ENCODE measurements at places on chromosomes 11 and 22.
A peak's percentile ranks its signal among the peaks of the same experiment; 100 is the strongest.

GRCh38 chr11:73334384-73335203, 26.5 kb downstream of the ARHGEF17 start:
- no peak for DNase-seq

DNA sequence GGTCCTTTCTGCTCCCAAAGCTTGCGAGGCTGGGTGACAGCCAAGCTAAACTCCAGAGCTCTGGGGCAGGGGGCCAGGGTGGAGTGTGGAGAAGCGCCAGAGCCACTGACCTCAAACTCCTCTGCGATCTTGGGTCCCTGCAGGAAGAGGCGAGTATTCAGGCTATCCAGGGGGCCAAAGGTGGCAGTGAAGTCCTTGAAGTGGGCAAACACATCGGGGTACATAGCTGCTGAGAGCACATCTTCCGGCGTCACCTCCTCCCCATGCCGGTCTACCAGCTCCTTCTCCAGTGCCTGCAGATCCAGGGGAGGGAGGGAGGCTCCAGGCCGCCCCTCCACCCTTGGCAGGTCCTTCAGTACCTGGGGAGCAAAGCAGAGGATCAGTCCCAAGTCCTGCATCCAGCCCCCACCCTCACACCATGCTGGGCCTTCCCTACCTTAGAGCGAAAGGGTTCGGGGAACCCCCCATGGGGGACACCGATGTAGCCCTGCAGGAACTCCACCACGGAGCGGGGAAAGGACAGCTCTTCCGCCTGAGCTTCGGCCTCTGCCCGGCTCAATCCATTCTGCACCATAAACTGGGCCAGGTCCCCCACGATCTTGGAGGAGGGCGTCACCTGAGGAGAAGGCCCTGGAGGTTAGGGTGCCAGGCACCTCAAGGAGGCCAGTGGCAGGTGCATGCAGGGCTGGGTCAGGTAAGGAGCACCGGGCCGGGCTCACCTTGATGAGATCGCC, 6.4 kb downstream of the RCE1 start:
- peak; percentile 18 for DNase-seq

- peak; percentile 3 for DNase-seq
Measured at GRCh38 chr11:44623731-44624491, 58.4 kb downstream of the CD82 start.

DNA sequence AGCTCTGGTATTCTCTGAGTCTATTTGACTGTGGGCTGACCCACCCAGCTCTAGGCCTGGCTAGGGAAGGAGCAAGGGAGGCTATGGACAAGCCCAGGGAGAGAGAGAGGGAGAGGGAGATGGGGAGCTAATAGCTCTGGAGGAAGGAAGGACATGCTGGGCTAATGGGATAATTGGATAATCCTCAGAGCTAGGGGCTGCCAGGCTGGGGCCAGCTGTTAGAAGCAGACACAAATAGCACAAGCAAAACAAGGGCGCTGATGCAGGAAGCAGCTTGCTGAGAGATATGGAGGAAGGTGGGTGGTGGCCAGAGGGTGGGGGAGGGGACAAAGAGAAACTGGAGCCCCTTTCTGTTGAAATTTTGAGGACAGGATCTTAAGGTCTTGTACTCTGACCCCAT, 23.2 kb downstream of the ADORA2A start:
- DNase-seq = no peak

- peak; percentile 67 for DNase-seq
Measured at GRCh38 chr11:45655347-45655756, 10.1 kb downstream of the CHST1 start.

DNA sequence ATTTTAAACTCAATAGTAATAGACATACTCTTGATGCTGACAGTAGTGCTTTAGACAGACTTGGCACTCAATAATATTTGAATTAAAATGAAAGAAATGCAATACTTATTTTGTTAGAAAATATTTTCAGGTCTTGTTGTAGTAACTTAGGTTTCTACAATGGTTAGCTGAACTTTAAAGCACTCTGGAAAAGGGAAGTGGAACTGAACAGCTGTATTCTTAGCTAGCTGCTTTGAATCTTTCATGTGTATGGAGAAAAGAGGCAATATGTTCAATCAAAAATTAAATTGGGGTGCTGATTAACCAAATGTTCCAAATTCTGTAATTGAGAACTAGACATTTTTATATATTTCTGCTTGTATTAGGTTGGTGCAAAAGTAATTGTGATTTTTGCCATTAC, 517.9 kb upstream of the RAG2 start:
- DNase-seq = no peak

DNA sequence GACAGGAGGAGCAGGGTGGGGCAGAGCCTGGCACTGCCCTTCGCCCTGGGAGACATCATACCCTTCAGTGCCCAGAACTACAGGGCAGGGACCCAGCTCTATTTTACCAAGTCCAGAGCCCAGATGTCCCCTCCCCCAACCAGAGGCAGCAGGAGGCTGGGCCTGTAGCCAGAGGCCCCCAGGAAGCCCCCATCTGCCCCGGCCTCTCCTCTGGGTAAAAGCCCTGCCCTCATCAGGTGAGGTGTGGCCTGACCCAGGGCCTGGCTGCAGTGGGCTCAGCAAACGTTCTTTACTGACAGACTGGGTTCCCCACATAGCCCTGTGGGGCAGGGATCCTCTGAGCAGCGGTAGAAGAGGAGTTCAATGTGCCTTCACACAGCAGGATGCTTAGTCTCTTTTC, 51.8 kb upstream of the SLC22A12 start:
- DNase-seq = no peak

- DNase-seq = no peak
Measured at GRCh38 chr11:20029193-20029592, 131.1 kb downstream of the DBX1 start.

GRCh38 chr22:46180370-46181137, 30.2 kb downstream of the PPARA start:
- no peak for DNase-seq

DNA sequence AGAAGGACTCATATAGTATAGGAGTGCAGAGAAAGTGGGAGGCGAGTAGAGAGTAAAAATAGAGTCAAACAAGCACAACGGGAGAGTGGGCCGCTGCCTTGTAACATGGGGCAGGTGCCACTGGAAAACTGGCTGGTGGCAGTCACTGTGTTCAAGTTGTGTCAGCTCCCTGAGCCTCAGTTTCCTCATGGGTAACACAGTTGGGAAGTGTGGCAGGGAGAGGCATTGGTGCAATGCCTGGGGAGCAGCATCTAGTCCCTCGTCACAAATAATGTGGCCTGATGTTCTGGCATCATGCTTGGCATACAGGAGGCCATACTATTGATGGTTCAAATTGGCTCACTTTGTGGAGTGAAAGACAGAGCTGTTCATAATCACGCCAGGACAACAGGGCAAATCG, 78.9 kb upstream of the SPON1 start:
- DNase-seq = no peak

DNA sequence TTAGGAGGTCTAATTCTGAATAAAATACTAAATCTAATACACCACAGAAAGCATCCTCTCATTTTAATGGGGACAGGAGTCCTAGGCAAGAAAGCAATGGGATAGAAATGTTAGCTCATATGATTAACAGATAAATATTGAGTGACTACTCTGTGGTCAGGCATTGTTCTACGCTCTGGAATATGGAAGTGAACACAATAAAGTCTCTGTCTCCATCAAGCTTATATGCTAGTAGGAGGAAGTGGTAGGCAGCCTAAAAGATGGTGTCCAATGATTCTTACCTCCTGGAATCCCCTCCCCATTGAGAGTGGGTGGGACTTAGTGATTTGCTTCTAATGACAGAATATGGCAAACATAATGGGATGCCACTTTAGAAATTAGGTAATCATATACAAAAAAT, 160.3 kb upstream of the PDGFD start:
- DNase-seq = no peak

DNA sequence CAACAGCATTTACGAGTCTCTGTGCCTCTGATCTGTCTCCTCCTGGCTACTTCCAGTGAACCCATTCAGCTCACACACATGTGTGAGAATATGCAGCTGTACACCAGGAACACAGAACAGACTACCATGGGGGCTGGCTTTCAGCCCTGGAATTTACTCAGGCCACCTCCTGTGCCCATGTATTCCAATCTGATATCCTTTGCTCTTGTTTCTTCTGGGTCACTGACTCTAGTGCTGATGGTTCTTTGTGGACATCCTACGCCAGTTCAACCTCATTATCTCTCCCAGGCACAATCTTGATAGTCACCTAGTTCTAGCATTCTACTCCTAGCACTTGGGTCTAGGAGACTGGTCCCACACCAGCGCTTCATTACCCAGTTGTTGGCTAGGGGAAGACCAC, 23.0 kb upstream of the ZC3H12C start:
- DNase-seq = no peak

- no peak for DNase-seq
Measured at GRCh38 chr11:100806296-100806695, 119.2 kb downstream of the ARHGAP42 start.

DNA sequence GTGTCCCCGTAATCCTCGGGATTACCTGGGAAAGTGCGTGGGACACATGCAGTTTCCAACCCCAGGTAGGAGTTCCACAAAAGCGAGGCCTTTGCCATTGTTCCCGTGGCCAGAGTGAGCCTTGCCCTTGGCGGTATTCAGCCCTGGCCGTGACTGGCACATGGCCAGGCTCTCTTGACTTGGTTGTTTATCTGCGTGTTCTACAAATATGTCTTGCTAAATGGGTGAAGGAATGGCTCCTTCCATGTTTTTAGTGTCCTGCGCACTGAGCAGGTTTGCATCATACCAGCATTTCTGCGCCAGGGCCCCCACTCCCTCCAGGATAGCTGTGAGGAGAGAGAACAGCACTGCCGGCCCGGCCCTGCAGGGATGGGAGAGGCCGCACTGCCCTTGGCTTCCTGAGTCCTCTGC, 20.0 kb downstream of the POLR3H start:
- DNase-seq = no peak

DNA sequence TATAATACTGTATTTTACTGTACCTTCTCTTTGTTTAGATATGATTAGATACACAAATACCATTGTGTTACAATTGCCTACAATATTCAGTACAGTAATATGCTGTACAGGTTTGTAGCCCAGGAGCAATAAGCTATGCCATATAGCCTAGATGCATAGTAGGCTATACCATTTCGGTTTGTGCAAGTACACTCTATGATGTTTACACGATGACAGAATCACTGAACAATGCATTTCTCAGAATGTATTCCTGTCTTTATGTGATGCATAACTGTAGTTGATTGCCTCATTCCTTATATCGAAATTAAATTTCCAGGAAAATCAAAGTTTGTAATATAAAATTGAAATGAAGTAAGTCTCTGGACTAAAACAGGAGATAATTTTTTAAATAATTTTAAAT, 49.3 kb upstream of the OR5P2 start:
- no peak for DNase-seq

DNA sequence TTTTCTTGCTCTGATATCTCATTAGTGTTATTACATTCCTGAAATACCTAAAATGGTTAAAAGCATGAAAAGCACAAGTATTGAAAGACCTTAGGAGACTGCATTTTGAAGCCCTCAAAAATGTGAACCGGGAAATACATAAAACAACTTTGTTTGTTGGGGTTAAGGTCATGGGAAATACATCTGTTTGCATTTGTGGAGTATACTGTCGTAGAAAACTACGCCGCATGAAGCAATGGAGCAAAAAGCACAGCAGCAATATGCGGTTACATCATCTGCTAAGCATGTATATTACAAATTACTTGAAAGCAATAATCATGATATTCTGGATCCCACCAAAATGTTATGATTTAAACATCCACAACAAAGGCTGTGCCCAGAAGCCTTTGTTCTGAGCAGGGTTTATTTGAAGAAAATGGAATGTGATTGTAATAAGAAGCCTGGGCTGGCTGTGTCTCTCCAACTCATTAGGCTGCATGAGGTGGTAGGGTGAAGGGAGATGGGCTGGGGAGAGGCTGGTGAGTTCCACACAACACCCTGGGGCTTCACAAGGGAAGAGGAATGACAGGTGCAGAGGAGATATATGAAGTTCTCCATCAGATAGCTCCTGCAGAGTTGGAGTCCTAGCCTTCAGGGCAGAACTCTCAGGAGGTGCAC, 64.7 kb upstream of the LIN7C start:
- DNase-seq = no peak

DNA sequence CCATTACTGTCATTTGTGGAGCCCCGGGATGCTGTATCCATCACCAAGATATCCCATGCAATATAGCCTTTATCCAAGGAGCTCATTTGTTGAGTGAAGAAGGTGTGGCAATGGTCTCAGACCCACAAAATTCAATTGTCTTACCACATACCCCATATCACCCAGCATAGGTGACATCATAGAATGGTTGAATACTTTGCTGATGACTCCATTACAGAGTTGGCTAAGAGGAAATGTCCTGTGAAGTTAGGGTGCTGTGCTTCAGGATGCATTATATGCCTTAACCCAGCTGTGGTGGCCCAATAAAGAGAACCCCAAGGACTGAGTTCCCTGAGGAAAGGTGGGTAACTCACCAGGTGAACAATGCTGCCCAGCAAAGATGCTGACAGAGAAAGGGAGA, 113.7 kb downstream of the EFCAB6 start:
- DNase-seq = no peak

DNA sequence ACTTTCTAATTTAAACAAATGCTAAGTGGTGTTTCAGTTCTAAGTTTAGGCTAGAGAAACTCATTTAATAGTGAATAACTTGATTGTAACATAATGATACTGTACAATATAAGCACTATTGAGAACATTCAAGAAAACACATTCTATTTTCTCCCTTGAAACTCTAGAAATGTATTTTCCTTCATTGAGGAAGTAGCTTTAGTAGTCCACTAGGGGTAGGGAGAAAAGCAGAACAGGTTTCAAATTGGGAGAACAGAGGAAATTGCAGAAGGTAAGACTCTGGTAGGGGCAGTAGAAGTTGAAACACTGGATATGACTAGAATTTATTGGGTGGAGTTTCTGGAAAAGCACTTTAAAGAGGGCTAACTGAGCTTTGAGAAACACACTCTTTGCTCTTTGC, 31.6 kb upstream of the MPPED2 start:
- DNase-seq = no peak

GRCh38 chr22:49281467-49282340, 546.0 kb downstream of the BRD1 start:
- no peak for DNase-seq

- DNase-seq = no peak
Measured at GRCh38 chr11:64224151-64224890, 1.7 kb downstream of the TRPT1 start.

GRCh38 chr22:35582861-35583670, 34.1 kb downstream of the MB start:
- peak; percentile 84 for DNase-seq

DNA sequence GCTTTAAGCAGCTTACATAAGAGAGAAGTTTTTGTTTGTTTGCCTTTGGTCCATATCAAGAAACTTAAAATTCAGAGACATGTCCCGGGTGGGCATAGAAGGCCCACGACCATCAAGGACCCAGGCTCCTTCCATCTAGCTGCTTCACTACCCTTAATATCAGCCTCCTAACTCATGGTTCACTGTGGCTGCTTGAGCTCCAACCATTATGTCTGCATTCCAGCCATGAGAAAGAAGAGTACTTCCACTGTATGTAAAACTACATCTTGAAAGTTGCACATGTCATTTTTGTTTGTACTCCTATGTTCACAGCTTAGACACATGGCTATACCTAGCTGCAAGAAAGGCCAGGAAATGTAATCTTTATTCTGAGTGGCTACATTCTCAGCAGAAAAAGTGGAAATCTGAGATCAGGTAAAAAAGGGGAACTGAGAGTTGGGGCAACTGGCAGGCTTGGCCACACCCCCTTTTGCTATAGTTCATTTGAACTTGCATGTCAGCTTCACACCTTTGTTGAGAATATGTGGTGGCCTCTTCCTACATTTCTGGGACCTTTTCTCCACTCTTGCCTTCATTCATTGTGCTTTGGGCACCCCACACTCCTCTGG, 81.3 kb upstream of the TP53I11 start:
- DNase-seq = peak; percentile 29

Data from GM12892 (cell line).